ENCODE measurements at places on chromosomes 1 and 21.

GRCh38 chr1:59761443-59761842 is 53.3 kb upstream of the HOOK1 start:
- DNase-seq = no peak

GRCh38 chr1:111734856-111735255 is 4.3 kb downstream of the INKA2 start:
- no peak for DNase-seq

DNA sequence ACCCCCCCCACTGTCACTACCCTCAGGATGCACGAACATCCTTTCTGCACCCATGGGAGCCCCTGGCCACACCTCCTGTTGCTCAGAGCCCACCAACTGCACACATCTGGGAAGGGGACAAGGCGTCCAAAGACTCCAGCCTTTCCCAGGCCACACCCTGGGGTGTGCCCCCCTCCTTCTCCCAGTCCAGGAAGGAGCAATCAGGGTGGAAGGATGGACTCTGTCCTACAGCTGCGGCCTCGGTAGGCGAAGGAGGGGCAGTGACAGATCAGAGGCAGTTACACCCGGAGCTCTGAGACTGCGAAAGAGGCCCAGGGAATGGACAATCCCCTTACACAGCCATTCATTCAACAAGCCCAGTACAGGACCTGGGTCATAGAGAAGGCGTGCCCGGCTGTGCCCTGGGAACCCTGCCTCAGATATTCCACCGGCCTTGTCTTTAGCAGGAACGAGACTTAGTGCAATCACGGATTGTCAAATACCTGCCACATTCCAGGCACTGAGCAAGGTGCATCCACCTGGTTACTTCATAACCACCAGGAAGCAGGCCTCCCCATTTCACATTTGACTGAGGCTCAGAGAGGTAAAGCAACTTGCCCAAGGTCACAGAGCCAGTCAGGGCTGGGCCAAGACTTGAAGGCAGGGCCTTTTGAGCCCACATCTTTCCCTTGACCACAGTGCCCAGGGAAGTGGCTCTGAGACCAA is 9.4 kb downstream of the HSPG2 start:
- no peak for DNase-seq

- DNase-seq = no peak
Measured at GRCh38 chr1:226371027-226371694, 36.7 kb downstream of the PARP1 start.

DNA sequence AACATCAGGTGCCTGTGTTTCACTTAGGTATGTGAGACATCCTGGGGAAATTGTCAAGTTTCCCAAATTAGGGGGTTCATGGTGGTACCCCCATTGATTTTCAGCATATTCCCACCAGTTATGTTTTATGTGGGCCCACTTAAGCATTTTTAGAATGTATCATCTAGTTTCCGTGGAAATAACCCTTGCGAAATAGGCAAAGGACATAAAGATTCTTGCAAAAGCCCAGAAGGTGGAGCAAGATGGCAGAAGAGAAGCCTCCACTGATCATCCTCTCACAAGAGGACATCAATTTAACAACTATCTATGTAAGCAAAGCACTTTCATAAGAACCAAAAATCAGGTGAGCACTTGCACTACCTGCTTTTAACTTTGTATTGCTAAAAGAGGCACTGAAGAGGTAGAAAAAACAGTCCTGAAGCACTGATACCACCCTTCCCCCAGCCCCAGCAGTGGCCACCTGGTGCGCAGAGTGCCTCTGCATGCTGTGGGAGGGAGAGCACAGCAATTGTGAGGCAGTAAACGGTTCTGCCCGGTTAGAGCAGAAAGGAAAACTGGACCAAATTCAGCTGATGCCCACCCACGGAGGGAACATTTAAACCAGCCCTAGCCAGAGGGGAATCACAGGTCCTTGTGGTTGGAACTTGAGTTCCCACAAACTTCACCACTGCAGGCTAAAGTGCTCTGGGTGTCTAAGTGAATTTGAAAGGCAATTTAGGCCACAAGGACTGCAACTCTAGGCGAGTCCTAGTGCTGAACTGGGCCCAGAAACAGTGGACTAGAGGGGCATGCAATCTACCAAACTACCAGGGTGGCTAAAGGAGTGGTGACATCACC is 23.2 kb downstream of the MCOLN2 start:
- DNase-seq = no peak

DNA sequence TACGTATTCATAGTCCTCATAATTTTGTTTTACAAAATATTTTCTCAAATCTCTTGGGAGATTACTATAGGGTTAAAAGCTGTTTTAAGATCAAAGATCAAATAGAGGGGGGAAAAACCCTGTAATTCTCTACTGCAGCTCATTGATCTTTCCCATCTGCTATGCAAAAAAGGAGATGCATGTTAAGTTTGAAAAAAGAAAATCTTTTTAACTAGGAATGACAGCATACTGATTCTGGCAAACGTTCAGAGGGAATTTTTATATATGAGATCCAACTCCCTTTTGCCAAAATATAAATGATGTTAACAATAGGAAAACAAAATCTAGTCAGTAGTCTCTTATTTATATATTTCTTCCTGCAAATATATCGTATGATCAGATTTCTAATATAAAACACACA is 69.1 kb downstream of the SMYD3 start:
- DNase-seq = no peak

GRCh38 chr1:244187310-244187709 is 136.2 kb downstream of the ZBTB18 start:
- DNase-seq = no peak

DNA sequence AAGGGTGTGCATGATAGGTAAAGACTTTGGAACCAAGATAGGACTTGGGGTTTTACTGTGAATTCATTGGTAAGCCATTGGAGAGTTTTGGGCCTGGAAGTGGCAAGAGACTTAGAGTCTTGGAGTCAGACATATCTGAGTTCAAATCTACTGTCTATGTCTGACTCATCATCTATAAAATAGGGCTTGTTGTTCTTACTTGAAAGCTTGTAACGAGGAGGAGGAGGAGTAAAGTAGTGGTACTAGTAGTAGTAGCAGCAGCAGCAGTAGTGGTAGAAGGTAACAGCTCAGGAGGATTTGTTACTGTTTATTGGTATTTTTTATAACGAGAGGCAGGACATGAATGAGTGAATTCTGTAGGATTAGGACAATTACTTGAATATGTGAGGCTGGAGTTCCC is 62.7 kb downstream of the CACHD1 start:
- no peak for DNase-seq

DNA sequence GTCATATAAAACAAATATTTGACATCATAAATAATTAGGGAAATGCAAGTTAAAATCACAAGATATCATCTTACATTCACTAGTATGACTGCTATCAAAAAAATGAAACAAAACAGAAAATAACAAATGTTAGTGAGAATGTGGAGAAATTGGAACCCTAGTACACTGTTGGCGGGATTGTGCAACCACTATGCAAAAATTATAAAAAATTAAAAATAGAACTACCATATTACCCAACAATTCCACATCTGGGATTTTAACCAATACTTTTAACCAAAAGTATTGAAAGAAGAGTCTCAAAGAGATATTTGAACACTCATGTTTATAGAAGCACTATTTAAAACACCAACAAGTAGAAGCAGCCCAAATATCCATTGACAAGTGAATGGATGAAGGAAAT is 797.2 kb upstream of the ADAMTS5 start:
- no peak for DNase-seq

GRCh38 chr1:19074361-19074901 is 118.0 kb upstream of the IFFO2 start:
- DNase-seq = peak; percentile 35

DNA sequence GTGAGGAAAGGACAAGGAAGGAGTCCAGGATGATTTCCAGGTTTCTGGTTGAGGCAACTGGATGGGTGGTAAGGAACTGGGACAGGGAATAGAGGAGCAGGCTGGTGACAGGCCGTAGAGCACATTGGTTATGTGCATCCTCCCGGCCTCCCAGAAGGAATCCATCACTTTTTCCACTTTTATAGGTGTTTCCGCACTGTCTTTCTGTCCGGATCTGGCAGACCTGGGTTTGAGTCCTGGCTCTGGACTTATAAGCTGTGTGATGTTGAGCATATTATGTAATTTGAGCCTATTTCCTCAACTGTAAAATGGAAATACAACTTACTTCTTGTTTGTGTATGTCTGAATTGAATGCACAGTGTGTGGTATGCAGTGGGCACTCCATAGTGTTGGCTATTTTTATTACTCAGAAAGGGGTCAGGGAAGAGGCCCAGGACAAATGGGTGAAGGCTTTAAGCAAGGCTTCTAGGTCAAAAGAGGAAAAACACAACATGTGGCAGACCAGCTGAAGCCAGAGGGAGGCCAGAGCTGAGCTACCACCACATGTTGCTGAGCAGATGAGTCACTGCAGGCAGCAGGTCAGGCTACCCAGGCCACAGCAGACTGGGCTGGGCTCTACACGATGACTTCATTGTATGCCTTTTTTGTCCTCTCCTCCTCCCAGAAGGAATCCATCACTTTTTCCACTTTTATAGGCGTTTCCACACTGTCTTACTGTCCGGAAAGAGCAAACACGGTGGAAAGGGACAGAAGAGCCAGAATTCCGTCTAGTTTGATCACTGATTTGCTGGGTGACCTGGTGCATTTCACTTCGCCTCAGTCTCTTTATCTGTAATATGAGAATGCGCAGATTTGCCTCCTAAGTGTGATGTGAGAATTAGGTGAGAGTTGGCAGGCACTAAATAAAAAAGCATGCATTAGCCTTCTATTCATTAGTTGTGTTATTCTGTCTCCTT is 791 bp upstream of the MAST2 start:
- DNase-seq = peak; percentile 27

GRCh38 chr1:233639611-233640010 is 25.7 kb downstream of the KCNK1 start:
- DNase-seq = no peak

DNA sequence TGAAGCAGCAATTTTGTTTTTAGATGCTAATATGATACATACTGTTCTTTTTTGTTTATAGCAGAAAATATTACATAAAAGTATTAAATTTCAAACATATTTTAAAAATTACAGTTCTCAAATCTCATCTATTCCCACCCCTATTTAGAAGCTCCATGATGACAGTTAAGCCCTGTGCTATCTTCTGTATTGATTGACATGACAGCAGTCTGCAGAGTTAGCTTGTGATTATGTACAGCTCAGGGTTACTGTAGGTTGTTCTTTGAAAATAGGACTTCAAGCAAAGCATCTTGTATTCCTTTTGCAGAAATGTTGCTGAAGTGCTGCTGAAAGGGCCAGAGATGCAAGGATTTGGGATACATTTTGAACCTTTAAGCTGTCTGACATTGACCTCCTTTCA is 8.2 kb downstream of the GPSM2 start:
- DNase-seq = no peak

DNA sequence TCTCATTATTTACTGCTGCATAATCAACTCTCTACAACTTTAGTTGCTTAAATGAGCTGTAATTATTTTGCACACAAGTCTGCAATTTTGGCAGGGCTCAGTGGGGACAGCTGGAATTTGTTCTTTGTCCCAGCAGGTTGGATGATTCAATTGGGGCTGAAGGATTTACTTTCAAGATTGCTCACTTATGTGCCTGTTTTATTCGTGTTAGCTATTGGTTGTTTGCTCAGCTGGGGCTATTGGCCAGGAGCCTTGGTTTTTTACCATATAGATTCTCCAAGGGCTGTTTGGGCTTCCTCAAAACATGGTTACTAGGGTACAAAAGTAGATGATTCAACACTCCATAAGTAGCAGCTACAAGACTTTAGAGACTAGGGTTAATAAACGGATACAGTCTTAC is 13.4 kb downstream of the OR10R2 start:
- no peak for DNase-seq

DNA sequence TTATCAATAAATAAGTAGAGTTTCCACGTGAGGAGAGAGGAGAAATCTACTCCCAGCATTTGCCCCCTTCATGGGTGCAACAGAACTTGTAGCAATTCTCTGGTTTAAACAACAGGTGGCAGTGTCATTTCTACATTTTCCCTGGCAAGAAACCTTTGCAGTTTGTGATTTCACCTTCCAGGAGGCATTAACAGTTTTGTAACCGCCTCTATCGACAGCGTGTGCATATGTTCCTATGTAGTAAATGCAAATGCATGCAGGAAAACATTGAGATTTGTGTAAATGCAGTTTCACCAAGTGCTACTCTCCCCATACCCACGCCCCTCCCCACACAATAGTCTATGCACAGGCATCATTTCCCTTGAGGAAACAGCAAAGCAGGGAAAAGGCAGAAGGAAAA is 494.7 kb downstream of the SMYD3 start:
- DNase-seq = no peak

- no peak for DNase-seq
Measured at GRCh38 chr21:45050345-45050796, 24.0 kb upstream of the ADARB1 start.

- no peak for DNase-seq
Measured at GRCh38 chr21:45219517-45219916, 68.2 kb downstream of the POFUT2 start.

GRCh38 chr1:244801246-244801645 is 34.2 kb upstream of the COX20 start:
- DNase-seq = peak; percentile 48

GRCh38 chr1:172089768-172090510 is 248.6 kb downstream of the DNM3 start:
- peak; percentile 67 for DNase-seq

GRCh38 chr1:210781652-210782051 is 352.3 kb downstream of the KCNH1 start:
- no peak for DNase-seq

DNA sequence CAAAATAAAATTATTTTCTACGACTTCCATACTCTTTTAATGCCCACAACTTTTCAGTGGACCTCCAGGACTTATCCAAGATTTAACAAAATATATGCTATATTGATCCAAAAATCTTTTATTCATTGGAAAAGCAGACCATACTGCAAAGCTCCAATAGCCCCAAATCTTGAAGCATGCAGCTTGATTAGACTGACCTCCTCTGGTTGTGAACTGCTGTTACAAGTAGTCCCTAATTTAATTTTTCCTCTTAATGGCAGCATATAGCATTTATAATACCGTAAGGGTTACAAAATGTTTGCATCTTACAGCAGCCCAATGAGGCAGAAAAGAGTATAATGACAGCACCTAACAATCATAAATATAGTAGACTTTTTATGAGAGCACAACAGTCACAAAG is 49.8 kb downstream of the TPR start:
- DNase-seq = no peak

DNA sequence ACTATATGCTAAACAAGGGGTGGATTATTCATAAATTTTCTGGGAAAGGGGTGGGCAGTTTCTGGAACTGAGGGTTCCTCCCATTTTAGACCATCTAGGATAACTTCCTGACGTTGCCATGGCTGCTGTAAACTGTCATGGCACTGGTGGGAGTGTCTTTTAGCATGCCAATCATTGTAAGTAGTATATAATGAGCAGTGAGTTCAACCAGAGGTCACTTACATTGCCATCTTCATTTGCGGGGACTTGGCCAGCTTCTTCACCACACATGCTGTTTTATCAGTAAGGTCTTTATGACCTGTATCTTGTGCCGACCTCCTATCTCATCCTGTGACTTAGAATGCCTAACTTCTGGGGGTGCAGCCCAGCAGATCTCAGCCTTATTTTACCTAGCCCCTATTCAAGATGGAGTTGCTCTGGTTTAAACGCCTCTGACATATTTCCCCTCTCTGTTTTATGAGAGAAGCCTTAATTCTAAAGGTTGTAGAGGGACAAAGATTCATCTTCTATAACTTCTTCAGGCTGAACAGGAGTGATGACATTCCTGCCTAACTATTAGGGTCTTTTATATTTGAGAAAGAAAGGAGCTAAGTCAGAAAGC is 60.4 kb downstream of the DIP2A start:
- no peak for DNase-seq

- DNase-seq = no peak
Measured at GRCh38 chr1:207313131-207313530, 8.3 kb upstream of the CD55 start.

GRCh38 chr1:95282518-95282895 is 48.5 kb downstream of the RWDD3 start:
- DNase-seq = no peak
